Activated T-cell treated with anti-CD3 and anti-CD28 coated beads, Interleukin-2, amount 50 U/mL, for 48 hours (primary cell): ENCODE measurements at places on chromosomes 1 and 21.

DNA sequence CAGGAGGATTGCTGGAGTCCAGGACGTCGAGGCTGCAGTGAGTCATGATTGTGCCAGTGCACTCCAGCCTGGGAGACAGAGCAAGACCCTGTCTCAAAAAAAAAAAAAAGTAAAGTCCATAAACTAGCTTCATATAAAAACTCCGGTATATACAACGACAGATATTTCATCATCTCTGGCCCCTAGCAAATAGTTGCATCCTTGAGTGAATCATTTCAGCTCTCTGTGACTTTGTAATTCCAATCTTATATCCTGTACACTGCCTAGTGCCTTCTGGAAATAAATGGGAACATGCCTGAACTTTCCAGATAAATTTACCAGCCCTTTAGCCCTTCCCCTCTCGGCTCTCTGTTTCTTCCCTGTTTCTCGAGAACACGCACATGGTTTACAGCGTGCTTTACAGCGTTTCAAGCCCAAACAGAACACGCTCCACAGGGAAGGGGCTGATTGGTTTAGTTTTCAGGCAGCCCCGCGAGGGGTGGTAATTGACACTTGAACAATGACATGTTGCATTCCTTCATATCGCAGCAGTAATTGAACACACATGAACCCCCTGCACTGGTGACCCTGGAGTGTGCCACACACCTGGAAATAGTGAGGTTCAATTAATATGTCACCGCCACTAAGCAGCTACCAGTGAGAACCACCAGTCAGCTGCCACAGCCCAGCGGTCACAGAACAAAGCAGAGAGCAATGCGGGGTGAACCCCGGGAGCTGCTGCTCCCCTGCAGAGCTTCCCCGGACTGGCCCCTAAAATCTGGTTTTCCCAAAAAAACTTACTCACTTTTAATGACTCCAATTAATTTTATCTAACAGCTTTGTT is 35.7 kb upstream of the SIM2 start:
- DNase-seq: no peak

- no peak for DNase-seq
These were observed 26.0 kb downstream of the RPL5 start for GRCh38 chr1:92857817-92858216.

- no peak for DNase-seq
These were observed 715.3 kb upstream of the CXADR start for GRCh38 chr21:16797540-16797939.

DNA sequence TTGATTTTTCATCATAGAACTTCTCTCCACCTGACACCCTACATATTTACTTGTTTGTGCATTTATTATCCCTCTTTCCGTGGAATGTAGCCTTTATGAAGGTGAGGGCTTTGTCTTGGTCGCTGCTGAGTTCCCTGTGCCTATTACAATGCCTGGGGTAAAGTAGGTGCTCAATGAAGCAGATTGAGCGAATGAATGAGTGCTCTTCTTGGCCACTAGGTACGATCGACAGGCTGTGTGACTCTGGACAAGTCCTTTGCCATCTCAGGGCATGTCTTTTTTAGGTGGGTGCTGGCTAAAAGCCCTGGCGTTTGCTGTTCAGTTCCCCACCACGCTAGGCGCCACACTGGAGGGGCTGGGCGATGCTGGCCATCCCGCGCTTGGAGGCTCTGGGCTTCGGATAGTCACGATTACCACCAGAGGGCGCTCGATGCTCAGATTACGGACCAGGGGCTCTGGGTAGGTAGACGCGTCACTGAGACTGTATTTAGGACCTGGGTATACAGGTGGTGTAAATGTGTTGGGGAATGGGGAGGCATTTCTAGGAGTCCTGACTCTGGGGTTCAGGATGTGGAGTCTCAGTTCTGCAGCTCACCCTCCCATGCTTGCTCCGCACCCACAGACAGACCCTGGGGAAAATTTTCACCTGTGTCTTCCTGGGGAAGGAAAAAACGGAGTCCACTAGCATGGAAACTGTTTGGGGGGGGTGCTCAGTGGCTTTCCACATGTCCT is 71.0 kb upstream of the CSF3R start:
- peak; percentile 84 for DNase-seq

- no peak for DNase-seq
These were observed 589.4 kb downstream of the PLPP3 start for GRCh38 chr1:55990007-55990406.

DNA sequence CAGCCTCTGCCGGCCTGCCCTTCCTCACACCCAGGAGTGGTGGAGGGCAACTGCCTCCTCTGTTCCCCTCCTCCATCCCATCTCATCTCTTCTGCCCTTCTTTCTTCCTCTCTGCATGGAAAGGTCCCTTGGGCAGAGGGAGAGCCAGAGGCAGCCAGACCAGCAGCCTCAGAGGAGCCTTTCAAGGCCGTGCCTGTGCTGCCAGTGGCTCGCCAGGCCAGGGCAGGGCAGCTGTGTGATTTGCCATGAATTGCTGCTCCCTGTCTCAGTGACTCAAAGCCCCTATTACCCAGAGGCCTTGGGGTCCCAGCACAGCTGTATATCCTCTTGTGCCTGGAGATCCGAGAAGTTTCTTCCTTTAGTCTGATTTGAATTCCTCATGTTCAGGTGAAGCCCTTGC is 21.9 kb downstream of the TMCC2 start:
- no peak for DNase-seq

- no peak for DNase-seq
These were observed 3.0 kb downstream of the LRRC8D start for GRCh38 chr1:89823679-89824292.

DNA sequence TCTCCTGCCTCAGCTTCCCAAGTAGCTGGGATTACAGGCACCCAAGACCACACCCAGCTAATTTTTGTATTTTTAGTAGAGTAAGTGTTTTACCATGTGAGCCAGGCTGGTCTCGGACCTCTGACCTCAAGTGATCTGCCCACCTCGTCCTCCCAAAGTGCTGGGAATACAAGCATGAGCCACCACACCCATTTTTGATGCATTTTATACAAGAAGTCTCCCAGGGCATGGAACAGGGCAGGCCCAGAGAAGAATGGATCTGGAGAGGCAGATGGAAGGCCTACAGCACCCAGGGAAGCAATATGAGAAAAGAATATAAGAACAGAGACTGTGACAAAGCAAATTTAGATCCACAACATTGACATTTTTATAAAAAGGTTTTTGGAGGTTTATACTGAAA is 18.8 kb upstream of the IFNAR1 start:
- DNase-seq: no peak

- no peak for DNase-seq
These were observed 16.8 kb downstream of the TRPM2 start for GRCh38 chr21:44370027-44370735.

DNA sequence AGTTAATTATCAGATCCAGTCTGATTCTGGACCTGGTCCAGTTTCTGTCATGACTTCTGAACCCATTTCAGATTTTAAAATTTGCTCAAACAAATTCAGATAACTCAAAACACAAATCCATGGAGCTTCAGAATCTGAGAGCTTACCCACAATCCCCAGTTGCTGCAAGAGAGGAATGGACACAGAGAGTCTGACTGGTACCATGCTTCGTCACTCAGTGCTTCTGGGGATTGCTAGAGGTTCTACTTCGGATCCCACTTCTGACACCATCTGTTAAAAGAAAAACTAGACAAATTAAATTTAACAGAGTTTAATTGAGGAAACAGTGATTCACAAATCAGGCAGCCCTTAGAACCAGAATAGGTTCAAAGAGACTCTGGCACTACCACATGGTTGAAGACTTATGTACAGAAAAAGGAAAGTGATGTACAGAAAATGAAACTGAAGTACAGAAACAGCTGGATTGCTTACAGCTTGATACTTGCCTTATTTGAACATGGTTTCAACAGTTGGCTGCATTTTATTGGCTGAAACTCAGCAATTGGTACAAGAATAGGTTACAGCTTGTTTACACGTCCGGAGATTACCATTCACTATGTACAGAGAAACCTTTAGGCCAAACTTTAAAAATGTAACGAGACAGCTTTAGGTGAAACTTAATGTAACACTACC is 60.7 kb upstream of the TEKT2 start:
- no peak for DNase-seq

- no peak for DNase-seq
These were observed 183.1 kb downstream of the LMX1A start for GRCh38 chr1:165173409-165173808.

DNA sequence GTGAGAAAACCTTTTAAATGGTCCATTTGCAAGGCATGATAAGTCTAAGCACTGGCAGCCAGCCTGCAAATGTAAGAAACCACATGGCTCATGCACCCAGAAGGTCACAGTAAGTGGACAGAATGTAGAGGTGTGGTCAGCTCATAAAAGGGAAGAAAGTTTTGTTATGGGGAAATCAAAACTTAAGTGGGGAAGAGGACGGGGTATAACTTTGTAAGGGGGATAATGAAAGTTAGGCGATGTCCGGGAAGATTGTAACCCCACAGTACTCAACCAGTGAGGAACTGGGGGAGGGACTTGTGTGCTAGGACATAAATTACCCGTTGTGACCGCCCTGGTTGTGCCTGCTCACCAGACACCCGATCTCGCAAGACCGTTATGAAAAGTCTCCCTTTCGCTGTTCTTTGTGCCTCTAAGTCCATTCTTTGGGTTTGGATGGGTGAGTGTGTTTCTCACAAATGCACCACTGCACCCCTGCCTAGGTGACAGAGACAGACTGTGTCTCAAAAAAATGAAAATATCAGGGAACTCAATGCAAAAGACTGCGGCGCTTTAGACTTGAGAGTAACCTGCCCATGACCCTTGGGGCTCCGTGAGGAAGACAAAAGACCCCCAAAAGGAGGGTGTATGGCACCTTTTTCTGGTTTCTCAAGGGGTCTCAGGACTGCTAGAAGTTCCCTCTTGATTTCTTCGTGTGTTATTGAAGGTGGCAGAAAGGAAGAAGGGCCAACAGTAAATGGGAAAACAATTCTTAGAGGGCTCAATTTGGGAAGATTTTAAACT is 28.6 kb upstream of the ZNF496 start:
- no peak for DNase-seq

GRCh38 chr1:245798349-245798711 is 643.5 kb downstream of the KIF26B start:
- no peak for DNase-seq

DNA sequence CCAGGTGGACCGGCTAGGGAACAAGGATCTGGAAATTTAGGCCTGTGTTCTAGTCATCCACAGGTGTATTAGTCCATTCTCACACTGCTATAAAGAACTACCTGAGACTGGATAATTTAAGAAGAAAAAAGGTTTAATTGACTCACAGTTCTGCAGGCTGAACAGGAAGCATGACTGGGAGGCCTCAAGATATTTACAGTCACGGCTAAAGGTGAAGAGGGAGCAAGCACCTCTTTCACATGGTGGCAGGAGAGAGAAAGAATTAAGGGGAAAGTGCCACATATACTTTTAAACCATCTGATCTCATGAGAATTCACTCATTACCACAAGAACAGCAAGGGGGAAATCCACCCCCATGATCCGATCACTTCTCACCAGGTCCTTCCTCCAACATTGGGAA is 174.7 kb upstream of the C1orf105 start:
- no peak for DNase-seq

- no peak for DNase-seq
These were observed 5.2 kb upstream of the VTCN1 start for GRCh38 chr1:117215733-117216462.

DNA sequence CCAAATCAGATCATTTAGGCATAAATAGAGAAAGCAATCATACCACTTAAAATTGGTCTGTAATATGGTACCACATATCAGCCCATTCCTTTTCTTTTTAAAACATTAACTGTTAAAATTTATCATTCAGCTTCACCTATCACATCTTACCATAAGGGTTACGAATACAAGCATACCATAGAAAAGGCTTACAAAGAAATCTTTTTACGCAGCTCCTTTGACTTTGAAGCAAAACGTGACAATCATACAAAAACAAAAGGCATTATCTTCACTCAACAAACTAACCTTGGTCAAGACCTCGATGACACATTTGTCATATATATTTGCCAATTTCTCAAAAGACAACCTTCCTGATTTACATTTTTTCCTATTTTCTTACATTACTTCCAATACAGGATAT is 169.0 kb downstream of the SMYD3 start:
- DNase-seq: no peak

DNA sequence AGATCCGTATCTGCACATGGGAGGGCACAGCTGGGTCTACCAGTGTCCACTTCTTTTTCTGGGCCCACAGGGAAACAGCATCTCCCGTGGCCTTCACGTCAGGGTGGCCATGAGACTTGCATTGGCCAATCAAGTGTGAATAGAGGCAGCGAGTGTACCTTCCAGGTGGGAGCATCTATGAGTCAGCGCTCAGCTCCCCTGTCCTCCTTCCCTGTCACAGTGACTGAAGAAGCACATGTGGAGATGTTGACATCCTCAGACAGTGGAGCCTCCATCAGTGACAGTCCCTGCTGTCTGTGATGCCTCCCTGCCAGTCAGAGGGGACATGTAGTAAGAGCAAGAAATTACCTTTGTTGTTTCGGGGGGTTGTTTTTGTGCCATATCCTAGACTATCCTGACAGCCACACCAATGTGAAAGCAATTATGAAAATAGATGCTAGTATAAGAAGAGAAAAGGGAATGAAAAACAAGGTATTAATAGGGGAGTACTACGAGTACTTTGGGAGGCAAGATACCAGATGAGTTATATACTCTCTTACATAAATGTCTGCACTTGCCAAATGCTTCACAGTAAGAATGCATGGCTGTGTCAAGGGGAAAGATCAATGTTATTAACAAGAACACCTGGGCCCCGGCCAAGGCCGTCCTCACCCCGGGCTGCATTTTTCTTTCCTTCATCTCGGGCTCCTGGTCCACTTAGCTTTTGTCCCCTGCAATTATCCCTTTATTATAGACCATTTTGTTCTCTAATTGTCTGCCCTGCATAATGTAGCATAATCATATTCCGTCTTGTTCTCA is 86.0 kb downstream of the MATN1 start:
- DNase-seq: no peak

DNA sequence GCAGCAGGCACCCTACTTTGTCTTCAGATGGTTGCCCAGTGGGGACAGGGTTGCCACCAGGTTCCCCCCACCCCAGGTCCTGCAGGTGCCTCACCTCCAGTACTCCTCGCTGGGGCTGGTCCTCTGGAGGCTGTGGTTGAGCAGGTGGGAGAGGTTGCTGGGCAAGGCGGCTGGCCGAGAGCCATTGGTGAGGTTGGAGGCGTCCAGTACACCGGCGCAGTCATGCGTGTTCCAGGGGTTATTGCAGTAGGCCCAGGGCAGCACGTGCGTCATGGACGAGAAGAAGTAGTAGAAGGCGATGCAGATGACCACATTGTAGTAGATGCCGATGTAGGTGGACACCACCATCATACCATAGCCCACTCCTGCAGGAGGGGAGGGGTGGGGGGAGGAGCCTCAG is 16.9 kb downstream of the CCDC24 start:
- DNase-seq: no peak

GRCh38 chr1:198606020-198606438 is 32.8 kb upstream of the PTPRC start:
- DNase-seq: no peak

GRCh38 chr1:1082776-1083415 is 8.8 kb upstream of the RNF223 start:
- DNase-seq: no peak

- DNase-seq: no peak
These were observed 96.8 kb upstream of the ADGRL2 start for GRCh38 chr1:81703756-81704463.
